ENCODE measurements at places on chromosomes 12 and 14.
A peak's percentile ranks its signal among the peaks of the same experiment; 100 is the strongest.

DNA sequence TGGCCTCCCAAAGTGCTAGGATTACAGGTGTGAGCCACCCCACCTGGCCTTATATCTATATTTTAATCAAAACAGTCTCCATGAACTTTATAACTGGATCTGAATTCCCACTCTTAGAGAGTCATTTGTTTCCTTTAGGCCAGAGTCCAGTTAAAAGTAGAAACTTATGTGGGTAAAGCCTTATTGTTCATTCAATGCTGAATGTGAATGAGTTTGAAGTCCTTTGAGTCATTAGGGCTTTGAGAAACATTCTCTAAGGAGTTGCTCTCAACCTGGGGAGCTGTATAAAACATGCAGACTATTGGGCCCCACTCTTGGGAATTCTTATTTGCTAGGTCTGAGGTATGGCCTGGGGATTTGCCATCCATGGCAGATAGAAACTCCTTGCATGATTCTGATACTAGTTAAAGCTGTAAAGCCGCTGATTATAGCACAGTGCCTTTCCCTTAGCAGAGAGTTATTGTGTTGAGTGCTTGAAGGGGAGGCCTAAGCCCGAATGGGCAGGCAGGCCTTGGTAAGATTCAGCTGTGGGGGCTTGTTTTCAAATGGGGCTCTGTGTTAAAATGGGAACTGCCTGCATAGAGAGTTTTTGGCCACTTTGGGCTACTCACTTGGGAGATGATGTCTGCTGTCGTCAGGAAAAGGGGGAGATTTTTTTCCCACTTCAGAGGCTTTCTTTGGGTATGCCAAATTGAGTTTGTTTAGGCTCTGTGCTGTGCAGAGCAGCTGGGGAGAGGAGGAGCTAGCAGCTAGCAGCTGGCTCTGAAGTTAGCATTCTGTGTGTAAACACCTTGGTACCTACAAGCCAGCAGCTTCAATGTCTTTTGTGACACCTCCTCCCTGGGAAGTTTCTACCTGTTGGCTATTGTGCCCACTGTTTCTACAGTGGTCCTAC is 117.5 kb downstream of the DACT1 start:
- DNase-seq: no peak

- no peak for DNase-seq
These were observed 1.4 kb downstream of the ASIC1 start for GRCh38 chr12:50058743-50059312.

DNA sequence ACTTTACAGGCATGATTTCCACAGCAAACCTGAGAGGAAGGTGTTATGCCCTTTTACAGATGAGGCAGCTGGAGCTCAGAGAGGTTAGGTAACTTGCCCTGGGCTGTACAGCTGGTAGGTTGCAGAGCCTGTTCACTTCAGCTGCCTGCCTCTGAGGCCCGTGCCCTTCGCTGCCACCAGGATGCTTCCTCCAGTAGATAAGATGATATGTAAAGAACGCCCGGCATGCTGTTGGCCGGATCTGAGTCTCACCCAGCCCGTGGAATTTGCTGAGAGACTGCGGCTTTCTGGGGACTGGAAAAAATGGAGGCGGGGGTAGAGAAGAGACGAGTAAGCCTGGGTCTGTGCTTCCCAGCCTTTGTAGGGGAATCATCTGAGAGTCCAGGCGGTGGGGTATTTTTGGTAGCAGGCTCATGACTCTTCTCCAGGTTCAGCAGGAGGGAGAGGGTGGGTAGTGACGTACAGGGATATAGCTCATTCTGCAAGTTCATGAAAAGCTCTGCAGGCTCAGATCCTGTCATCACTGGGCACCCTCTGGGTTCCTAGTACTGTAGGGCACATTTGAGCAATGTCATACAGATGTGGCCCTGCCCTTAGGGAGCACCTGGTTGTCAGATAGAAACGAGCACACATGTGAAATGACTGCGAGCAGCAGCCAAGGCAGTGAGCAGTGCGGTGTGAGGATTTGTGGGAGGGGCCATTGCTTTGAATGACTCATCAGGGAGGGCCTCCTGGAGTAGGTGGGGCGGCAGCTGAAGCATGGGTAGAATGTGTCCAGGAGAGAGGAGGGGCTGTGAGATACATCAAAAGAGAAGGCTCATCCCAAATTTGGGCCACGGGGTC is 159.4 kb downstream of the TSPAN9 start:
- DNase-seq: no peak

DNA sequence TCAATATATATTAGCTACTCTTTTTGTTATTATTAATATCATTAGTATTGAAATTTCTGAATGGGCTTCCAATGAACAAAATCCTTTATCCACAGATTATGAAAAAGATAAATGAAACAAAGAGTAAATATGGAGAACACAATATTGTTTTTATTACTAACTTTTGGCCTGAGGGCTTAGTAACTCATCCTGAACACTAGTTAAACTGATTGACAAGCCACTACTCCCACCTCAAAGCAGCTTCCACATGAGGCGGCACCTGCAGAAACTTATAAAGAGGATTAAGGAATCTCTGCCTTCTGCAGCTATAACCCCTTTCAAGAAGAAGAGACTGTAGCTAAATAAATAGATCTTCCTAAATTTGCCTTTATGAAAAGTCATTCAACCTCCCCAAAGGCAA is 187.6 kb upstream of the ALG10 start:
- no peak for DNase-seq

DNA sequence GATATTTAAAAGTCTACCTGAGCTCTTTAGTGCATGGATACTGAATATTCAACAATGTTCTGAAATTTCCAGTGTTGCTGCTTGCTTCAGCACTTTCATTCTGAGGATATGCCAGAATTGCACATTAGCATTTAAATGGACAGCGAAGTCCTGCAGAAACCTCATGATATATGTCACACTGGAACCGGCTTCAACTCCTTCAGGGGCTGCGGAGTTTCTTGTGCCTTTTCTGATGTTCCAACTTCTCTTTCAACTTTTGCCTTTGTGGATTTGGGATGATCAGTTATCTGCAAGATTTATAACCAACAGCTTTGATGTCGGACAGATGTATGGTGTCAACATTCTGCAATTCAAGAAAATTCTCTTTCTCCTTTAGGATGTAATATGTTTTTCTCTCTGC is 142.5 kb upstream of the LMNTD1 start:
- peak; percentile 20 for DNase-seq

DNA sequence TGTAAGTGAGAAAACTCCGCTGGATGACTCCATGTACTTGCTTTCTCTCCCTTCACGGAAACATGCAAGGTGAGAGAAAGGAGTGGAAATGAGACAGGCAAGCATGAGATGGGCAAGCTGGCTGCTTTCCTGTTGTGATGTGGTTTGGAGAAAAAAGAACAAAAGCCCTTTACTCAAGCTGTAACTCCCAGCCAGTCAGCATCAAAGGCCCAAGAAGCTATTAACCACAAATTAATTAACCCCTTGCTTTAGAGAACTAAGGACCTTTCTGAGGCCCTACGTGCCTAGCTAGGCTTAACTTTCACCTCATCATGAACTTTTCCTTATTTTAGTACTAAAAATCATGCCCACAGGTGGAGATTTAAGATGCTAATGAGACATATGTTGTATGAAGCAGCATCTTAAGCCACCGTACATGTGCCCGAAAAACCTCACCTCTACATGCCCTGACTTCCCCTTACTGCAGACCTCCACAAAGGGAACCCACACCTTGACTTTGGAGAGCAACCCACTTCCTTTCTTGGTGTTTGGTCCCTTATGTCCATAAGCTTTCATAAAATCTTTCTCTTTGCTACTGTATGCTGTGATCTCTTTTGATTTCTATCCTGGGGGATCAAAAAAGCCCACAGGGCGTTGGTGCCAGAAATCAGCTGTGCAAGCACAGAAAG is 87.0 kb downstream of the GALNT8 start:
- no peak for DNase-seq

DNA sequence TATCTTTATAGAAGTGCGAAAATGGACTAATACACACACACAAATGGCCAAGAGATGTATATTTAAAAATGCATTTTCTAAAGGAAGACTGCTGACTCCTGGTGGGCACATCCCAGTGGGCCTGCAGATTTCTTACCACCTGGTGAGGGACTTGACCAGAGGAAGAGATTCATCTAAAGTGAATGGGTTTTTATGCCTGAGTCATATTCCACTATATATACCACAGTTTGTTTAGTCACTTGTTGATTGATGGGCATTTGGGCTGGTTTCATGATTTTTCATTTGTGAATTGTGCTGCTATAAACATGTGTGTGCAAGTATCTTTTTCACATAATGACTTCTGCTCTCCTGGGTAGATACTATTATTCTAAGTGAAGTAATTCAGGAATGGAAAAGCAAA is 277.3 kb downstream of the SLC16A7 start:
- DNase-seq: no peak

DNA sequence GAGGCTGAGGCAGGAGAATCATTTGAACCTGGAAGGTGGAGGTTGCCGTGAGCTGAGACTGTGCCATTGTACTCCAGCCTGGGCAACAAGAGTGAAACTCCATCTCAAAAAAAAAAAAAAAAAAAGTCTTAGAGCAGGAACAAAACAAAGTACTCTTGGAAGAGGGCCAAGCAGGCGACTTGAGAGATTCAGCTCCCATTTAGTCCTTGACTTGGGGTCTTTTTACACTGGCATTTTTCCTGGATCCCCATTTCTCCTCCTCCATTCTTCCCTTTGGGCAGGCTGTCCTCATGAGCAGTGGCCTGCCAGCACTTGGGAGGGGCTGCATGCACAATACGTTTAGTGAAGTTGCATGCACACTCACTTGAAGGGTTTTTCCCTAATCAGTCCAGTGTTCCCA is 72.9 kb downstream of the C14orf132 start:
- no peak for DNase-seq

- no peak for DNase-seq
These were observed 226.8 kb downstream of the SOX5 start for GRCh38 chr12:23722655-23723054.

- DNase-seq: no peak
These were observed 65.0 kb downstream of the SERPINA3 start for GRCh38 chr14:94677213-94677612.

- no peak for DNase-seq
These were observed 3.9 kb upstream of the GSC start for GRCh38 chr14:94773655-94774343.

DNA sequence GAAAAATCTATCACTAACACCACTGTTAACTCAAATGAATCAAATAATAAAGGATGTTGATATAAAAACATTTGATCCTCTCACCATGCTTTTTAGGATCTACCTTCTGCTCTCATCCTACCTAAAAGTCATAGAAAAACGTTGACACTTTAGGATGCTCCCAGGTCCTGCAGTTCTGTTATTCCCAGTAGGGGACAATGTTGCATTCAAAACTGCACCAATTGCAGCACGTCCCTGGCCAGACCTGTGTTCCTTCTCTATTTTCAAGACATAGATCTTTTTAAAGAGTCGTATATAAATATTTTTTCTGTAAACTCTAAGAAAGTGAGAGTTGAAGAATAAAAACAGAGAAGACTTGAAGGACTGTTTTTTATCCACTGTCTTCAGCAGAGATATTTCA is 8.8 kb downstream of the AICDA start:
- DNase-seq: no peak

- DNase-seq: no peak
These were observed 150.3 kb upstream of the PTPRQ start for GRCh38 chr12:80293759-80294158.

DNA sequence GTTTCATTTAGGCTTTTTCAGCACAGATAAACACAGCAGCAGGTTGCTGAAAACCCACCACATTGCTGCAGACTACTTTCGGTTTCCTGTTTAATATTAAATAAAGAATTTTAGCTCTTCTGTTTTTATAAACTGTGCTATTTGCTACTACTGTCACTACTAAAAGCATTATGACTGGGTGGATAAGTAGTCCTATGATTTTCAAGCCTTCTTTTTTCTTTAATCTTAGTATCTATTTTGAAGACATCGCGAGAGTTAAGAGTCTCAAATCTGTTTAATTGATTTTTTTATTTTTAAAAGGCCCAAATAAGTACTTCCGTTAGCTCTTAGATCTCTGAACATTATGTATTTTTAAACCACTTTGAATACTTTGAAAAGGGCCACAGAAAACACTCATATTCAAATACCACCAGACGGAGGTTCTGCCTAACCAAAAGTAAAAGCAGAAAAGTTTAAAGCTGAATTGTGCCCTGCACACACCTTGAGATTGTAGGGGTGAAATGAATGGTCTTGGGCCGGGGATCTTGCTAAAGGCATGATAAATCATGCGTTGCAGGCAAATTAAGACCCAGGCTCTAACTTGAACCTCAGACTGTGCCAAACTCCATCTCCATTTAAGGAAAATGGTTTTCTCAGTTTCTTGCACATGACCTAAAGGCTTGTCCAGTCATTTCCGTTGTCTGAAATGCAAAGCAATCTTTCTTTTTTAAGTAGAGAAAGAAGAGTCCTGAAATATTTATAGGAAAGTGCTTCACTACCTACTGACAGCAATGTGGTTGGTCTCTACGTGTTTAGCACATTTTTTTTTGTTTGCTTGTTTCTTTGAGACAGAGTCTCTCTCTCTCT is 13.6 kb upstream of the FOXN3 start:
- no peak for DNase-seq

GRCh38 chr14:78240567-78240966 is 70.4 kb downstream of the NRXN3 start:
- no peak for DNase-seq

DNA sequence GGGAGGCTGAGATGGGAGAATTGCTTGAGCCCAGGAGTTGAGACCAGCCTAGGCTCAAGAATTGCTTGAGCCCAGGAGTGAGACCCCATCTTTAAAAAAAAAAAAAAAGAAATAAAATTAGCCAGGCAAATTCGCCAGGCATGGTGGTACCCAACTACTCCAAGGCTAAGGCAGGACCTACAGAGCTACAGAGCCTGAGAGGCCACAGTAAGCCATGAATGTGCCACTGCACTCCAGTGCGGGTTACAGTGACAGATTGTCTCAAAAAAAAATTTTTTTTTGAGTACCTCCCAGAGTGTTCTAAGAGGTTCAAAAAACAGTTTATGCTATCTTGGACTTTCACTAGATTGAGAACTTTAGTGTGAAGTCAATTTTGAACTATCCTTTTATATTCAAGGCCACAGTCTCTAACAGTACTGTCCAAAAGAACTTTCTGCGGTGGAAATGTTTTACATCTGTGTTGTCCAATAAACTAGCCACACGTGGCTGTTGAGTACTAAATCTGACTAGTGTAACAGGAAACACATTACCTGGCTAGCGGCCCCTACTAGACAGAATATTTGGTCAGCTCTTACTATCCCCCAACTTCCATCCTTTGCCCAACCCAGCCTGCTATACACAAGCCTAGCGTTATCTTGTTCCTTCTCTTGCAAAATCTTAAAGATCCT is 2.4 kb downstream of the RPL36AL start:
- no peak for DNase-seq

All from right renal pelvis (tissue), 4 donors.